ENCODE measurements at places on chromosomes 5 and 9.

GRCh38 chr5:171162165-171162564 is 146.9 kb upstream of the TLX3 start:
- DNase-seq, result no peak

GRCh38 chr5:72619677-72620076 is 112.5 kb upstream of the ZNF366 start:
- no peak for DNase-seq

DNA sequence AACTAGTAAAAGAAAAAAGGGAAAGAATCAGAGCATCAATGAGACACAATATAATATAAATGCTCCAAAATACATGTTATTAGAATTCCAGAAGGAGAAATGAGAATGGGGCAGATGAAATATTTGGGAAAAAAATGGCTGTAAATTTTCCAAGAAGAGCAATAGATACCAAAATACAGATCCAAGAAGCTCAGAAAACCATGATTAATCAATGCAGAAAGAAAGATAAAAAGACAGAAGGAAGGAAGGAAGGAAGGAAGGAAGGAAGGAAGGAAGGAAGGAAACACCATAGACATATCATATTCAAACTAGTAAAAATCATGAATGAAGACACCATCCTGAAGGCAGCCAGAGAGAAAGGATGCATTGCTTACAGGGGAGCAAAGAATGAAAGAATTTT is 920.9 kb downstream of the EFNA5 start:
- no peak for DNase-seq

DNA sequence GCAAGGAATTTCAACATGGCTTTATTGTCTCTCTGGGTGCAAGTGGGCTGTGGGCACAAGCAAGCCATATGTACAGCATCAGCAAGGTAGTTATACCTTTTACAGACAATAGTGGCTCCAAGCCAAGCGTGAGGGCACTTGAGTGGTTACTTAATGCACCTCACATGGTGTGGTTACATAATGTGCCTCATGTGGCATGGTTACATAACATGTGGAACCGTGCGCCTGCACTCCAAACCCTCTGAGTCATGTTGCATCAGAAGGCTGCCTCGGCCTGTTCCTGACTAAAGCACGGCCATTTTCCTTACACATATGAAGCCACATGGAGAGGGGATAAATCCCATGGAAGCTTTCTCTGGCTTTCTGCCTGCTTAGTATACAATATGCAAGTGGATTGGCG is 150.9 kb downstream of the OSTF1 start:
- no peak for DNase-seq

- no peak for DNase-seq
Observed at GRCh38 chr9:88533951-88534455, 975 bp upstream of the NXNL2 start.

DNA sequence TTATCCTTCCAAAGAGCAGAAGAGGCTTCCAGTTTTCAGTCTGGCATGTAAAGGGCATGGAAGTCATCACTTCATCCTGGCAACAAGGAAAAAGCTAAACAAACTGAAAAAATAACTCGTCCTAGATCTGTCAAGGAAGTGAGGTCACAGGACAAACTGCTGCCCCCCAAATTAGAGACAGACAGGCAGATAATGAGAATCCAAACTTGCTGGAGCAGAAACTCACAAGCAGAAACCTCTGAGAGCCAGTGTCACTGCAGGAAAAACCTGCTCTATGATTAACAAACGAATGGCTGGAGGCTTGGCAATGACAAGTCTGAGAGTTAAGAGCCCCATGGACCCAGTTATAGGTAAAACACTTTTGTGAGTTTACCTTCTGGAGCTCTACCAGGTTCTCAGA is 18.9 kb upstream of the MLANA start:
- no peak for DNase-seq

DNA sequence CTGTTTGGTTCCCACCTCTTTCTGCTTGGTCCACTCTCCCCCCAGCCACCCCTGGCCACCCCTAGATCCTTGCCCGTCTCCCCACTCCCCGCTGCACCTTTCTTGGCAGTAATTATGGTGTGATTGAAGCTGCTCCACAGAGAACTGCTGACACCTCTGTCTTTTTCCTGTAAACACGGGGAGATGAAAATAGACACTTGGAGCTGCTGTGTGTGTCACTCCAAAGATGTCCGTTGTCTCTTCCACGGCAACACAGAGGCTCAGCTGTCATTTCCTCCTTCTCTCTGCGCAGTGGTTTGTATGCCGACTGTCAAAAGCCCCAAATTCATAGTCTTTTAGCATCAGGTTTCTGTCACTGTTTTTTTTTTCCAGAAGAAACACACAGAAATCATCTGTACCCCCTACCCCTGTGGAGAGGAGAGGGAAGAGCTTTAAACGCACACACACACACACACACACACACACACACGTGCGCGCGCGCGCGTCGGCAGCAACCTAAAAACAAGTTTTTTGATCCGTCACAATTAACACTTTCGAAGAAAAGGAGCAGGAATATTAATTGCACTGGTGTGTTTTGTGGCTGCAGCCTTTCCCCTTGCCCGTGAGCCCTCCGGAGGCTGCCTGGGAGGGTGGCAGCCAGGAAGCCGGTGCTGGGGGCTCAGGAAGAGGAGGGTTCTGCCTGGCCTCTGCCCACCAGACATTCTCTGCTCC is 39.8 kb downstream of the ASS1 start:
- no peak for DNase-seq

- no peak for DNase-seq
Observed at GRCh38 chr5:33903118-33903517, 11.3 kb upstream of the ADAMTS12 start.

- no peak for DNase-seq
Observed at GRCh38 chr5:152686931-152687330, 281.9 kb upstream of the NMUR2 start.

DNA sequence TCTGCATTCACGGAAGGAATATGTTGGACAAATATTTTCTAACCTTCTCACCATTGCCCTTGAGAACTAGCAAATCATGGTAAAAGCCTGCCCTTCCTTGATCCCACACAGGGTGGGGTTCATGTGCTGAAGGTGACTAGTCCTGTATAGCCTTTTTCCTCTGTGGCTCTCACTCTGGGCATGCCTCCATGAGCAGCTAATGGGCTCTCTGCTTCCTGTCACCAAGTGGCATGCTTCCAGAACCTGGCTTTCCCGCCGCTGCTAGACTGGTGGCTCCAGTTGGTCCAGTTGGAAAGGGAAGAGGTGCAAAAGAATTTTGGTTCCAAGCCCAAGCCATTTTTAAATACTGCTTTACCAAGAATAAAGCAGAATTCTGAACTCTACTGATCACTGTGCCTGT is 35.5 kb downstream of the FBXO10 start:
- DNase-seq, result no peak

GRCh38 chr5:107472620-107473064 is 198.1 kb downstream of the EFNA5 start:
- no peak for DNase-seq

DNA sequence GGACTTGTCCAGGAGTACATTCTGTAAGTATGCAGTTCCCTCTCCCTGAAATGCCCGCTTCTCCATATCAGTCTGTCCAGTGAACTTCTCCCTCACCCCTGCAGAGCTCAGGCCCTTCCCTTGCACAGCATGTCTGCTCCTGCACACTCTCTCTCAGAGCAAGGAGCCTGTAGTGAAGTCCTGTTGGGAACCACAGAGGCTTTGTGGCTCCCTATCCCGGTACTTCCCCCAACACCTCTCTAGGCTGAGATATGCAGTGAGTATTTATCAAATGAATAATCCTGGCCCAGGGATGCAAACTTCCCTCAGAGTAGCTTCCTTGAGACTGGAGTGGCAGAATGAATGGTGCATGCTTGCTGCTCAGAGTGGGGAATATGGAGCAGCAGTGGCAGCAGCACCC is 48.8 kb downstream of the POC5 start:
- DNase-seq, result no peak

DNA sequence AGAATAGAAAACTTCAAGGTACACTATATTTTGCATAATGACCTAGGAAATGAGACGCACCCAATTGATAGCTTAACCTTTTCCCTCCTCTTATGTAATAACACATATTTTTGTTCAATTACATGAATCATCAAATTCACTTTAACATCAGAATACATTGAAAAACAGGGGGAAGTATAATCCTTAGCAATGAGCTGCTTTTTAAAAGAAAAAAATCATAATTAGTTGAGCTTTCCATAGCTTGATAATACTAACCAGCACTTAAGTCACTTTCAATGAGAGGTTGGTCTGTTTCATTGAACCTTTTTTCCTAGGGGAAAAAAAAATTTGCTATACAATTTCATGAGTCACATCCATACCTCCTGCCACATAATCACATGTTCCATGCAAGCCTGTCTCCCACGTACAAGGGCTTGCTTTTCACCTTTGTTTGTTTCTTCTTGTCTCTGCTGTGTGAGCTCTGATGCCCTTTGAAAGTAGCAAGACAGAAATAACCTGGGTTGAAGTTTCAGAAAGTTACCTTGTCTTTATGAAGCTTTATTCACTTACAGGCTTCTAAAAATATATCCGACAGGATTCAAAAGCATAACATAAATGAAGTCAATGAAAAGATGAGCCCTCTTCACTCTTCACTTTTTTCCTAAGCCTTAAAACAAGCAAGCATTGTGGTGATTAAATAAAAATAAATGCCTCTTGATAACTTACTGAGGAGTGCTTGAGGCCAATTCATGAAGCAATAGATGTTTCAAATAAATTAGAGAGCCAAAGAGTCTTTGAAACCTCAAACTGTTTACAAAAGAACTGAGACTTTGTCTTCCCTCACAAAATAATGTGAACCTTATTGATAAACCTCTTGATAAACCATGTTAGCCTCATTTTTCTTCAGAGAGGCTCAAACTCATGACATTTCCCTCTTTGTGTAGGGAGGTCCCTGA is 108.5 kb downstream of the FEM1C start:
- no peak for DNase-seq

GRCh38 chr5:92313385-92313784 is 930.3 kb upstream of the ARRDC3 start:
- no peak for DNase-seq

DNA sequence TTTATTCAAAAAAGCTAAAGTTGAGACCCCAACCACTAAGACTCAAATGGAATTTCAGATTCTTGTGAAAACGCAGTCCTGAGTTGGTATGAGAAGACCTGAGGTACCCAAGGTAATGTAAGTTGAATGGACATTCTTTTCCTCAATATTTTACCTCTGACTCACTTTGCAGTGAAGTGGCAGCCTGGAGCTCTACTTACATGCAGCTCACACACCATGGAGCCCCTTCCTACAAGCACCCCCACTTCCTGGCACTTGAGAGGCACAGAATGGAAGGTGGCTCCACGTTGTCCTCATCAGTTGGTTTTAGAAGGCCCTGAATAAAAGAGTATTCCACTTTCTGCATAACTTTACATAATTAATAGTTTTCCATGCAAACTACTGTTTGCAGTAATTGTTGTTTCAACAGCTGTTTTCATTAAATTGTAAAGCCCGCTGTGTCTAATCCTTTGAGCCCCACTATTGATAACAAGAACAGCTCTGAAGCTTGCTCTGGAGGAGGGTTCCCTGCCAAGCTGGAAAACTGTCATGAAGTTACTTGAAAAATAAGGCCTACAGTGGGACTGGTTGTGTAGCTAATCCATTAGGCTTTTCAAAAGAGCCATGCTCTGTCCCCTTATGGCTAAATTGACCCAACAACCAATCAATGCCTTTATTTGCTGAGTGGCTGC is 102.2 kb upstream of the SPATA31D4 start:
- no peak for DNase-seq

GRCh38 chr5:42517164-42517563 is 93.9 kb downstream of the GHR start:
- no peak for DNase-seq

GRCh38 chr5:14778792-14779070 is 92.8 kb downstream of the ANKH start:
- DNase-seq, result no peak

Measured in stimulated activated CD4-positive, alpha-beta T cell treated with anti-CD3 and anti-CD28 coated beads, Interleukin-12 subunit alpha, Interleukin-12 subunit beta, amount 100 ng/mL, for 4 hours (primary cell).